Smooth muscle cell of bladder (primary cell): ENCODE measurements at places on chromosomes 13 and 19. TPM values are rescaled to one million over a fixed set of nuclear protein-coding genes. Genes with fewer than 3 reads are reported as not detected.

The INSL3 gene
- total RNA-seq: not detected in 2 replicates

The VSTM1 gene
- not detected in 2 replicates for total RNA-seq

The S1PR5 gene
- total RNA-seq: 0.14 and 0.74 TPM in 2 replicates

The EFNA2 gene
- total RNA-seq: not detected in 2 replicates

The MAMSTR gene
- total RNA-seq: 0.28 TPM in 2 replicates

The GRIN3B gene
- 0.14 and 0.65 TPM in 2 replicates for total RNA-seq

The CPAMD8 gene
- total RNA-seq: 0.28 and 0.43 TPM in 2 replicates

The VSIG10L gene
- 0.14 and 0.28 TPM in 2 replicates for total RNA-seq

The LAIR1 gene
- total RNA-seq: not detected in 2 replicates

The ZNF681 gene
- 0.28 TPM in 2 replicates for total RNA-seq

The LILRA6 gene
- not detected in 2 replicates for total RNA-seq

The DAND5 gene
- total RNA-seq: not detected in 2 replicates

The ALG11 gene
- 16.5 and 22.3 TPM in 2 replicates for total RNA-seq

The ACP7 gene
- 0.09 TPM in 1 of 2 replicates, not detected in the other for total RNA-seq

The RFX1 gene
- total RNA-seq: 1.00 and 2.3 TPM in 2 replicates

The SERP2 gene
- 7.1 and 8.0 TPM in 2 replicates for total RNA-seq

The HSD17B14 gene
- total RNA-seq: 6.8 and 7.3 TPM in 2 replicates

The VN1R2 gene
- not detected in 2 replicates for total RNA-seq

The PTPRH gene
- total RNA-seq: 2.1 and 5.5 TPM in 2 replicates
